ENCODE measurements at places on chromosomes 2 and 18.

DNA sequence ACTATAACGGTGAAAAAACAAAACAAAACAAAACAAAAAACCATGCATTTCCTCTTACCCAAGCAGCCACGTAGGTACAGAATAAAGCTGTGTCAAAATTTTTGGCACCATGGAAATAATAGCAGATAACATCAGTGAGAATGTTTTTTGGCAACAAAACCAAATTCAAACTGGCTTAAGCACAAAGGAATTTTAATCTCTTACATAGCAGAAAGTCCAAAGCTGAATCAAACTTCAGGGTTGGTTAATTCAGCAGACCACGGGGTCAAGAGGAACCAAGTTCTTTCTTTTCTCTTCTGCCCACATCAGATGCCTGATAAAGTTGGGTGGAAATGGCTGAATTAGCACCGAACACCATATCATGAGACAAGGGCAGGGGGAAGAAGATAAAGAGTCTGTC lies 129.5 kb downstream of the PAX3 start:
- DNase-seq = no peak

- DNase-seq = peak; percentile 80
These were observed at the start of gene RAD51AP2 for GRCh38 chr2:17518212-17519154. TSS of gene RAD51AP2 (minus strand) at chr2:17518440. CDS start at chr2:17518415, 25 bp downstream.

- DNase-seq = no peak
These were observed 78.1 kb downstream of the MTCL1 start for GRCh38 chr18:8783335-8783993.

GRCh38 chr18:23992089-23992940 lies 22.2 kb upstream of the TTC39C start:
- DNase-seq = no peak

DNA sequence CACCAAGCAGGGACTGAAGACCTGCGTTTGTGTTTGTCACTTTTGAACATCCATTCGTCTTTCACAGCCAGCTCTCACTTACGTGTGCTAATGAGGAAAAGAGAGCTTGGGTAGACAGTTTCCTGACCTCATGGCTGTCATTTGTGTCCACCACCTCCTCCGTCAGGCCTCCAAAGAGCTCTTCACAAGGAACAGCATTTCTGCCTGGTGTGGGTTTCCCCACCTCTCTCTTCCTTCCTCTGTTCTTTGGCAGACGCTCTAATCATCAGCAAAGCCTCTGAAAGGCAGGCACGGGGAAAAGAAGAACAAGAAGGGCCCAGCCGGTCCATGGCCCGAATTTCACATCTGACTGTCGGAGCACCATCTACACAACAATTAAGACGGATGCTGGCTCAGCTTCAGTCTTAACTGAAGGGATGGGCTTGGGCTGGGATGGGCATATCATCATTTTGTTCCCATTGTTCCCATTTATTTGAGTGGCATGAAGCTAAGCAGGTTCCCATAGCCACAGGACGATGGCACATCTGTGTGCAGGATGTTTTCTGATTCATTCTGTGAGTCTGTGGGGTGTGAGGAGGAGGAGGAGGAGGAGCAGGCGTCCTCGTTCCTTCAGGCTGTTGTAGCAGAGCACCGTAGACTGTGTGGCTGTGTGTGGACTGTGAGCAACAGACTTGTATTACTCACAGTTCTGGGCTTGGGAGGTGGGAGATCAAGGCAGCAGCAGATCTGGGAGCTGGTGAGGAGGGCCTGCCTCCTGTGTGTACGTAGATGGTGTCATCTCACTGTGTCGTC lies 66.4 kb downstream of the TSHZ1 start:
- no peak for DNase-seq

- DNase-seq = no peak
These were observed 30.1 kb downstream of the MBP start for GRCh38 chr18:77102259-77103040.
